ENCODE measurements at places on chromosomes 2 and 18.

DNA sequence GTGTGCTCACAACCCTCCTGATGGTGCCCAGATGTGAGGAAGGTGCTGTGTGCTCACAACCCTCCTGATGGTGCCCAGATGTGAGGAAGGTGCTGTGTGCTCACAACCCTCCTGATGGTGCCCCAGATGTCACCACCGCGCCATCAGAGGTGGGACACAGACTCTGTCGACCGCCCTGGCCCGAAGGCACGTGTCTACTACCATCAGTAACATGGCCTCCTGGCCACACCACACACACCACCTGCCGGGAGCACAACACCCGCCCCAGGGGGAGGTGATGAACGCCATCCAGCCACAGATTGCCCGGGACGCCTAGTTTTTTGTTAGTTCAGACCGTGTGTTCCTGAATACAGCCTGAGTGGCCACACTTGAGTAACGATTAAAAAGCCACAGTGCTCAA, 24.5 kb downstream of the HDAC4 start:
- no peak for DNase-seq

DNA sequence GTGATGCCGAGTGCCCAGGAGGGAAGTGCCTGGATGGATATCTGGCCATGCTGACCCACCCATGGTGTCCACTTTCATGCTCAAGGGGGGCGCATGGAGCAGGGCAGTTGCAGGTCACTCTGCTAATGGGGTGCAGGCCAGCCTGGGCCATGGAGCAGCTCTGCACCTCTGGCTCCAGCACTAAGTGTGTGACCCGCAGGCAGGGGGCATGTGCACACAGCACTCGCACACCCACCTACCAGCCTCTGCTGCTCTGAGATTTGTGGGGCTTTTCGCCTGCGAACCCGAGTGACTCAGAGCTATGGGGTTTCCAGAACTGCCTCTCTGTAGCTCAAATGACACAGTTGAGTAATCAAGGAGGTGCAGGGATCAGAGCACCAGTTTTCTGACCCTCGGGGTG, 66.2 kb downstream of the CYP26B1 start:
- DNase-seq, result peak; percentile 94

DNA sequence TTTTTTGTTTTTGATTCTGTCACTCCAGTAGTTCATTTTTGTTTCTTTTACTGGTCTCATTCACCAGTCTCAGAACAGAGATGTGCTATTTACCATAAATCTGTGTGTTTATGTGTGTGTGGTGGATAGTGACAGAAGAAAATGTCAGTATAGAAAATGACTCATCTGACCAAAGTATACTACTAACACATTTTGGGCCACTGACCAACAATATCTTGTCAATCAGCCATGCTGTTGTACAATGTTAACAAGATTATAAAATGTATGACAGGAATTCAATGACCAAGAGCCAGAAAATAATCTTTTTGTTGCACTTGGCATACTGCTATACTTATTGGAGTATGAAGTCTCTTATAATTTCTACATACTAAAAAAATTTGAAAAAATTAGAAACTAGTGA, 1081.4 kb upstream of the NRXN1 start:
- DNase-seq, result no peak

GRCh38 chr2:63555299-63555698, 33.0 kb downstream of the WDPCP start:
- no peak for DNase-seq

- peak; percentile 96 for DNase-seq
Measured at GRCh38 chr18:45839414-45840395, 14.2 kb downstream of the SIGLEC15 start.

DNA sequence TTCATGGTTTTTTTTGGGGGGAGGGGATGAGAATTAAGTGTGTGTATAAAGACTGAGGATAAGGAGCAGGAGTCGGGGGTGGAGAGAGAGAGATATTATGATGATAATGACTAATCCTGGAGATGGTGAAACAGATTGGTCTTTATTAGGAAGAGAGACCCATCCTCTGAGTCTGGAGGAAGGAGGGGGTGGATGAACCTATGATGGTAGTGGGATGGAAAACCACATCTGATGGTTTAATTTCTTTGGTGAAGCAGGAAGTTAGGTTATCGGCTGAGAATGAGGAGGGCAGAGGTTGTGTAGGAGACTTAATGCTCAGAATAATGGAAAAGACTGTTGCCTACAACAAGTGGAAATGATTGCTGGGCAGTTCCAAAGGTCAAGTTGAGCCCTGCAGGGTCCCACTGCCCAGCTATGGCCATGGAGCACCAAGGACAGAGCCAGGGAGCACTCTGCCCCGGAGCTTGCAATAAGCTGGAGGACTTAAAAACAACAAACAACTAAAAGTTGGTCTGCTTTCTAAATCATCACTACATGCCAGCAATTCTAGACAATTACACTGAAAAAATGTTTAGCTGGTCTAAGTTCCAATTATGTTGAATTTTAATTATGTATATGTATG, 7.9 kb downstream of the SLC16A14 start:
- DNase-seq, result no peak

- peak; percentile 18 for DNase-seq
Measured at GRCh38 chr2:18889565-18890332, 300.4 kb upstream of the NT5C1B start.

- DNase-seq, result no peak
Measured at GRCh38 chr2:136077107-136077506, 40.8 kb downstream of the CXCR4 start.
